Esophagus muscularis mucosa (tissue), 4 donors: ENCODE measurements at places on chromosomes 7 and 10. TPM values are rescaled to one million over a fixed set of nuclear protein-coding genes. Genes with fewer than 3 reads are reported as not detected.
A peak's percentile ranks its signal among the peaks of the same experiment; 100 is the strongest.

The CDC14C gene
- total RNA-seq = not detected

The KCNIP2 gene
- 0.33 TPM for total RNA-seq

The SPAM1 gene
- total RNA-seq = not detected

The SLIT1 gene
- 0.42 TPM for total RNA-seq

The NUTM2B gene
- total RNA-seq = 0.83 TPM

The ATRNL1 gene
- 15.1 TPM for total RNA-seq

The MSMB gene
- total RNA-seq = not detected

The GNG11 gene
- 24.1 TPM for total RNA-seq

DNA sequence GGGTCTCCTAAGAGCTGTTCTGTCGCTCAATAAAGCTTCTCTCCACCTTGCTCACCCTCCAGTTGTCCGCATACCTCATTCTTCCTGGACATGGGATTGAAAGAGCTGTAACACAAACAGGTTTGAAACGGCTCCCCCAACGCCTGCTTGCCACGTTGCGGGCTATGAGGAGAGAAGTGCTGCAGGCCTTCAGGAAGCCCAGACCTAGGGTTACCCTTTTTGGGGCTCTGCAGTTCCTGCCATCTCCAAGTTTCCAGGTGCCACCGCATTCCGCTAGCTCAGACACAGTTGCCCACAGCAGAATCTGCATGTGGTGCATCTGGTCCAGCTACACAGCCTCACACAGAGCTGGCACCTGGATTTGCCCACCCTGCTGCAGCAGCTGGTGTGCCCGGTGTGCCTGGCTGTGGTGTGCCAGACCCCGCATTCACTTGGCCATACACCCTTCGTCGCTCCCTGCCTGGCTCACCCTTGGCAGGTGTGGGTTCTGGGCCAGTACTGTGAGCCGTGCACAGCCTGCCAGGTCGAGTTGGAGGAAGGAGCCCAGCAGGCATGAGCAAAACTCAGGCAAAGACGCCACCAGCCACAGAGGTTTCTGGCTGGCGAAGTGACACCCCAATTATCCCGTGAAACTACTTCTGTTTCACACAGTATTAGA lies 253.2 kb upstream of the SEMA3A start:
- H3K27ac ChIP-seq = no peak overlapping the region
- H3K27me3 ChIP-seq = no peaks in the 10 kb centered on the region
- H3K4me3 ChIP-seq = no peak overlapping the region
- no peaks in the 10 kb centered on the region for H3K4me1 ChIP-seq
- no peaks in the 10 kb centered on the region for H3K36me3 ChIP-seq
- no peak for DNase-seq

DNA sequence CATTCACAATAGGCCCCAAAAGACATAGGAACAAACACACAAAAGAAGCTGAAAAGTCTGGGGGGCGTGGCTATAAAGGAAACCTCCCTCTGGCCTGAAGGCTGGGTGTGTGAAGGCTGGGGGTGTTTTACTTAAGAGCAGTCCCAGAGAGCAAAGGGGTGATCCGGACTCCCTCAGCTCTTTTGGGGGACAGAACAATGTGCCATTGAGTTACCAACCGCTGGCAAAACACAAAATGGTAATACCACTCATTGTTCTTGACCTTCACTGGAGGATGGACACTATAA lies 189.0 kb downstream of the COBL start:
- peak; percentile 45 for DNase-seq
- peaks cover 19% of the 10 kb centered on the region for H3K4me1 ChIP-seq

GRCh38 chr7:150432915-150433892 lies 17.2 kb upstream of the GIMAP8 start:
- no peaks in the 10 kb centered on the region for H3K27me3 ChIP-seq
- H3K4me1 ChIP-seq = no peaks in the 10 kb centered on the region
- no peak overlapping the region for H3K27ac ChIP-seq
- H3K36me3 ChIP-seq = no peaks in the 10 kb centered on the region
- no peak for DNase-seq

GRCh38 chr10:131750973-131751826 lies 149.6 kb upstream of the PPP2R2D start:
- H3K4me3 ChIP-seq = no peak overlapping the region
- H3K27me3 ChIP-seq = no peaks in the 10 kb centered on the region
- no peak overlapping the region for H3K27ac ChIP-seq
- no peaks in the 10 kb centered on the region for H3K4me1 ChIP-seq

GRCh38 chr10:124849111-124849773 lies 47.6 kb downstream of the ABRAXAS2 start:
- H3K4me3 ChIP-seq = no peak overlapping the region
- H3K36me3 ChIP-seq = no peaks in the 10 kb centered on the region
- no peak overlapping the region for H3K27ac ChIP-seq
- H3K4me1 ChIP-seq = no peaks in the 10 kb centered on the region
- DNase-seq = no peak

- no peaks in the 10 kb centered on the region for H3K4me1 ChIP-seq
- no peak overlapping the region for H3K27ac ChIP-seq
- no peak for DNase-seq
- no peaks in the 10 kb centered on the region for H3K27me3 ChIP-seq
- H3K36me3 ChIP-seq = no peaks in the 10 kb centered on the region
These were observed 137.5 kb downstream of the ZEB1 start for GRCh38 chr10:31456468-31456867.

DNA sequence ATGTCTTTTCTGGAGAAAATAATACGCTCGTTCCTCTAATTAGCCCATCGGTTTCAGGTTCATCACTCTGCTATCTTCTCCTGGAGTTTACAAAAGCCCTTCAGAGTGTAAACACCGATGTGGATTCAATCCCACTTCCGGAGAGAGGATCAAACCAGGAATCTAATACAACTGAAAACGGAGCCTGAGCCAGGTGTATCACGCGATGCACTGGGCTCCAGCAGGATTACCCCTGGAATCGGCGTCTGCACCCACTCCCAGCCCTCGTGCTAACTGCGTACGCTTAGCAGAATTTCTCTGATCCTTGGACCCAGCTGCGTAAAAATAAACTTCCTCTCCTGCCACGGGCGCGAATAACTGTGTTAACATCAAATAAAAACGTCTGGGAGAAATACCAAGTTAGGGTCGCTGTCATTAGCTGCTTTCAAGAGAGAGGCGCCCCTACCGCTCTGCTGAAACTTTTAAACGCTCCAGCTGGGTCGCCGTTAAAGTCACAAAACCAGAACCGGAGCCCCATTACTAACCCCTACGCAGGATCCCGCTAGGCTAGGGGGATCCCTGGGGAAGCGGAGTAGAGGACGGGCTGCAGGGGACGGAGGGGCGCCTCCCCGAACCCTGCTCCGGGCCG lies 502 bp downstream of the ZNF3 start:
- H3K36me3 ChIP-seq = peaks cover 37% of the 10 kb centered on the region
- peaks cover 42% of the 10 kb centered on the region for H3K4me1 ChIP-seq
- H3K27ac ChIP-seq = peak overlapping the region; percentile 92
- peak overlapping the region; percentile 99 for H3K4me3 ChIP-seq
- no peaks in the 10 kb centered on the region for H3K27me3 ChIP-seq

- H3K36me3 ChIP-seq = peaks cover 31% of the 10 kb centered on the region
- H3K4me3 ChIP-seq = peak overlapping the region; percentile 95
- H3K4me1 ChIP-seq = peaks cover 9% of the 10 kb centered on the region
- peak; percentile 92 for DNase-seq
- no peaks in the 10 kb centered on the region for H3K27me3 ChIP-seq
These were observed 529 bp downstream of the HPS1 start for GRCh38 chr10:98446151-98446660.

GRCh38 chr7:55192723-55193122 lies 172.4 kb upstream of the LANCL2 start:
- peak overlapping the region; percentile 57 for H3K27ac ChIP-seq
- DNase-seq = no peak
- no peak overlapping the region for H3K4me3 ChIP-seq
- no peaks in the 10 kb centered on the region for H3K27me3 ChIP-seq

- H3K27ac ChIP-seq = no peak overlapping the region
- DNase-seq = no peak
- H3K4me3 ChIP-seq = no peak overlapping the region
- H3K4me1 ChIP-seq = peaks cover 8% of the 10 kb centered on the region
- no peaks in the 10 kb centered on the region for H3K36me3 ChIP-seq
- no peaks in the 10 kb centered on the region for H3K27me3 ChIP-seq
These were observed 2.0 kb downstream of the GAL3ST4 start for GRCh38 chr7:100166317-100166940.

GRCh38 chr10:133231946-133232574 lies 2.0 kb downstream of the UTF1 start:
- no peaks in the 10 kb centered on the region for H3K36me3 ChIP-seq
- H3K27ac ChIP-seq = no peak overlapping the region
- H3K4me3 ChIP-seq = no peak overlapping the region
- peaks cover 4% of the 10 kb centered on the region for H3K4me1 ChIP-seq
- peaks cover 34% of the 10 kb centered on the region for H3K27me3 ChIP-seq

GRCh38 chr7:82249979-82250378 lies 193.6 kb downstream of the CACNA2D1 start:
- no peaks in the 10 kb centered on the region for H3K27me3 ChIP-seq
- H3K36me3 ChIP-seq = no peaks in the 10 kb centered on the region
- H3K27ac ChIP-seq = no peak overlapping the region
- H3K4me3 ChIP-seq = no peak overlapping the region

DNA sequence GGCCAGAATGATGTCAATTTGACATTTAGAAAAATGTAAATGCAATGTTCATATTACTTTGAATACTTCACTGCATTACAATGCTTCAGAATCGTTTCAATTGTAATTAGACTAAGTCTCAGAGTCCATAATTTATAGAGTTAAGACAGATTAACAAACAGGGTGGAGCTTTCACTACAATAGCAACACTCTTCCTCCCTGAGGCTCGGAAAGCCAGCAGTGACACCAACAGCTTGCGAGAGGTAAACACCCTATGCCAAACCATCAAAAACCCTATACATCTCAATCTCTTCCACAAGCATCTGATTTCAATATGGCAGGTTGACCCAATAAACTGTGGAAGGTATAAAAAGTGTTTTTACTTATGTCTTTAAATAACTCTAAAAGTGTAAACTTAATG lies 72.2 kb downstream of the DOCK4 start:
- no peak overlapping the region for H3K4me3 ChIP-seq
- no peaks in the 10 kb centered on the region for H3K36me3 ChIP-seq
- H3K27me3 ChIP-seq = no peaks in the 10 kb centered on the region

DNA sequence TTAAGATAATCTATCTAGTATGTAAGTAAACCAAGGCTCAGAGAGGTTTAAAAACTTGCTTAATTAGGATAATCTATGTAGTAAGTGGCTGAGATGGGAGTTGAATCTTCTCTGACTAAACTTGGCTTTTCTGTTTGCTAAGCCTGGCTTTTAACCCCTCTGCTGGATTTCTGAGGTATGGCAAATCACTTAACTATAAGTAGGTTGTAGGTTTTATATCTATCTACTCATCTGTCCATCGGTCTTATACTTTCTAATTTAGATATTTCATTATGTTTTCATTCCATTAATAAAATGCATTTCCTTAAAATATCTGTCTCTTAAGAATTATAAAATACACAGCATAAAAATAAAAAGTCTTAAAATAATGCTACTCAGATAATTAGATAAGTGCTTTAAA lies 59.4 kb downstream of the ST7 start:
- H3K27ac ChIP-seq = no peak overlapping the region
- no peaks in the 10 kb centered on the region for H3K36me3 ChIP-seq
- no peaks in the 10 kb centered on the region for H3K27me3 ChIP-seq
- peaks cover 24% of the 10 kb centered on the region for H3K4me1 ChIP-seq
- no peak for DNase-seq

DNA sequence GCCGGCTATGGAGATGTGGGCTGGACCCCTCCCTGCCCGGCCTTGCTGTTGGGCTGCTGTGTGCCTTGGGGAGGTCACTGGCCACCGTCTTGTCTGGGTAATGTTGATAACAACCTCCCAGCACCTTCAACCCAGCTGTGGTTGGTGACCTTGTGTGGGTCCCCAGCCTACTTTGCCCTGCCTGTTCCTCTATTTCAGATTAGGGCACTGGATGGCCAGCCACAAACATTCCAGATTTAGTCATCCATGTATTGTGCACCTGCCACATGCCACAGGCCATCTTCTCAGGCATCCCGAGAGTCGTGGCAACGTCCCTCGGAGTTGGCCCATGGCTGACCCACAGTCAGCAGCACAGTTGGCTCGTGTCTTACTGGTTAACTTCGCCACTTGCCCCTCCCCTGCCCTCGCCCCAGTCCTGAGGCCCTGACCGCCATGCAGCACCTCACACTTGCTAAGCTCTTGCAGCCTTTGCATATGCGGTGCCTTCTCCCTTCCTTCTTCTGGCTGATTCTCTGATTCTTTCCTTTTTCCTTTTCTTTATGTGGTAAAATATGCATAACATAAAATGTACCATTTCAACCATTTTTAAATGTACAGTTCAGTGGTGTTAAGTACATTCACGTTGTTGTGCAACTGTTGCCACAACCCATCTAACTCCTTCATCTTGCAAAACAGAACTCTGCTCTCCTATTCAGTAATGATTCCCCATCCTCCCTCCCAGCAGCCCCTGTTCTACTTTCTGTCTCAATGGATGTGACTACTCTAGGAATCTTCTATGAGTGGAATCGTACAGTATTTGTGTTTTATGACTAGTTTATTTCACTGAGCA lies 60.6 kb downstream of the PRF1 start:
- peaks cover 26% of the 10 kb centered on the region for H3K36me3 ChIP-seq
- peaks cover 14% of the 10 kb centered on the region for H3K4me1 ChIP-seq
- H3K4me3 ChIP-seq = no peak overlapping the region
- no peak for DNase-seq

- H3K27ac ChIP-seq = peak overlapping the region; percentile 73
- DNase-seq = no peak
- H3K27me3 ChIP-seq = no peaks in the 10 kb centered on the region
- H3K36me3 ChIP-seq = no peaks in the 10 kb centered on the region
- peaks cover 17% of the 10 kb centered on the region for H3K4me1 ChIP-seq
These were observed 206.7 kb downstream of the KIAA1217 start for GRCh38 chr10:24415455-24416125.

- no peak overlapping the region for H3K27ac ChIP-seq
- no peaks in the 10 kb centered on the region for H3K36me3 ChIP-seq
- H3K27me3 ChIP-seq = no peaks in the 10 kb centered on the region
These were observed 16.5 kb downstream of the ECHDC3 start for GRCh38 chr10:11758527-11759236.

GRCh38 chr10:78520737-78521430 lies 487.2 kb downstream of the RPS24 start:
- no peak for DNase-seq
- no peak overlapping the region for H3K4me3 ChIP-seq
- H3K4me1 ChIP-seq = no peaks in the 10 kb centered on the region
- no peaks in the 10 kb centered on the region for H3K27me3 ChIP-seq
- H3K27ac ChIP-seq = peak overlapping the region; percentile 7

- no peak overlapping the region for H3K4me3 ChIP-seq
- H3K27me3 ChIP-seq = no peaks in the 10 kb centered on the region
- no peaks in the 10 kb centered on the region for H3K36me3 ChIP-seq
- no peak for DNase-seq
- H3K27ac ChIP-seq = no peak overlapping the region
These were observed 123.5 kb downstream of the ITGB8 start for GRCh38 chr7:20454202-20454601.

DNA sequence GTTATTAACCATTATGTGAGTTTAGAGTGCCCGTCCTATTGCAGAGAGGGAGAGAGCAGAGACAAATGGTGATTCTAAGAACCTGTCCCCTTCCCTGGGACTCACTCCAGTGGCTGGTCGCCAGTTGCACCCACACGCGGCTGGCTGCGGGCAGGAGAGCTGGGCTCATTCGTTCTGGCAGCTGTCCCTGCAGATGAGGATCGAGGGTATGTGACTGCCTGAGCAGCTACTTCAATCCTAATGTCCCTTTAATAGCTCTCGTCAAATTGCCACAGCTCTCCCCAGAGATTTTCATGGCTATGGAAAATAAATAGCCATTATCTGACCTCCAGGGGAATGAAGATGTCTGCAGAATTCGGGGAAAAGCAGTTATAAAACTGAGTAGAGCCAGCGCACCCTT lies 41.6 kb downstream of the RBM28 start:
- H3K4me3 ChIP-seq = no peak overlapping the region
- H3K4me1 ChIP-seq = no peaks in the 10 kb centered on the region
- H3K27ac ChIP-seq = no peak overlapping the region
- DNase-seq = no peak
- peaks cover 32% of the 10 kb centered on the region for H3K36me3 ChIP-seq
- H3K27me3 ChIP-seq = no peaks in the 10 kb centered on the region
